Esophagus muscularis mucosa (tissue), 4 donors: ENCODE measurements at places on chromosomes 11 and 22. TPM values are rescaled to one million over a fixed set of nuclear protein-coding genes. Genes with fewer than 3 reads are reported as not detected.
A peak's percentile ranks its signal among the peaks of the same experiment; 100 is the strongest.

DDTL gene
- not detected for total RNA-seq

OR51E1 gene
- total RNA-seq, result 0.33 TPM

MEI1 gene
- 0.42 TPM for total RNA-seq

OSBP gene
- 40.0 TPM for total RNA-seq

TRIM51 gene
- total RNA-seq, result not detected

NPAS4 gene
- total RNA-seq, result 1.2 TPM

DNA sequence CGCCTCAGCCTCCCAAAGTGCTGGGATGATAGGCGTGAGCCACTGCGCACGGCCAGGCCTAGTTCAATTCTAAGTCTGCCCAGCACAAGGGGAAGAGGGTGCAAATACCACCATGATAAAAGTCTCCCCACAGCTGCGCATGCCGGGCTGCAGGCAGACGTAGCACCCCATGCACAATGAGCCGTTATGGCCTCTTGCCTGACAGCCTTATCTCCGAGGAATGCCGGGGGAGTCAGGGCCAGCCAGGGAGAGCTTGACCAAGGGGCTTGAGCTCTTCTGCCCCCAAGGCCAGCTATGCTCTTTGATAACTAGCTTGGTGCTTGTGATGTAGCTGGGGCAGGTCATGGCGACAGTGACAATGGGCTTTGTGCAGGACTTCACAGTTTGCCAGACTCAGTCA, 13.7 kb upstream of the SCUBE1 start:
- no peak overlapping the region for H3K27ac ChIP-seq
- no peak for DNase-seq
- no peaks in the 10 kb centered on the region for H3K27me3 ChIP-seq
- no peak overlapping the region for H3K4me3 ChIP-seq
- H3K36me3 ChIP-seq, result no peaks in the 10 kb centered on the region
- H3K4me1 ChIP-seq, result no peaks in the 10 kb centered on the region

GRCh38 chr11:68552542-68552941, 92.0 kb downstream of the PPP6R3 start:
- peaks cover 53% of the 10 kb centered on the region for H3K36me3 ChIP-seq
- DNase-seq, result no peak
- H3K27me3 ChIP-seq, result no peaks in the 10 kb centered on the region
- H3K4me3 ChIP-seq, result no peak overlapping the region
- peaks cover 33% of the 10 kb centered on the region for H3K4me1 ChIP-seq
- H3K27ac ChIP-seq, result no peak overlapping the region

DNA sequence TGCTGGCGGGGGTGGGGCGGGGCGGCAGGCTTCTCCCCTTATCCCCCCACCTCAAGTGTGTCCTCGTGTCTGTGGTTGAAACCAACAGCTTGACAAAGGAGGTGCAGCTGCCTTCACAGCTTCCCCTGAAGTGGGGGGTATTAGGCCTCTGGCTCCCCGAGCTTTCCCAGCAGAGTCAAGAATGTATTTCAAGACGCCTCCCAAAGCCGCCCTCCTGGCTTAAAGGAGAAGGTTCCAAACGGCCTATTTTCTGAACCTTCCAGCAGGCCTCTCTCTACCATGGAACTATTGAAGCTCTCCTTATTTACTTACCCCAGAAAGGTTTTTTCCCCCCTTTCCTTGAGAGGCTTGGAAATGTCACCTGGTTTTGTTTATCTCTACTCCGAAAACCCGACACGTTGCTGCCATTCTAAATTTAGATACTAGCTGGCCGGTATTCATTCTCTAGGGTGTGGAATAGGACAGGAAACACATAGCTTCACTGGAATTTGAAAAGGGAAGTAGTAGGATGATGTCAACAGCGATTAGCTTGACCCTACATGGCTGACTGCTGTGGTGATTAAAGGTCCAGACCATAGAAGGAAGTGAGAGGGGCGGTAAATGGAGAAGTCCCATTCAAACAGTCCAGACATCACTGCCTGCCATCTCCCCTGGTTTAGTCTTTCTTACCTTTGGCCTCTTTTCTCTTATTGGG, 671 bp upstream of the PICALM start:
- H3K4me3 ChIP-seq, result peak overlapping the region; percentile 88
- peaks cover 33% of the 10 kb centered on the region for H3K4me1 ChIP-seq
- peak overlapping the region; percentile 97 for H3K27ac ChIP-seq

DNA sequence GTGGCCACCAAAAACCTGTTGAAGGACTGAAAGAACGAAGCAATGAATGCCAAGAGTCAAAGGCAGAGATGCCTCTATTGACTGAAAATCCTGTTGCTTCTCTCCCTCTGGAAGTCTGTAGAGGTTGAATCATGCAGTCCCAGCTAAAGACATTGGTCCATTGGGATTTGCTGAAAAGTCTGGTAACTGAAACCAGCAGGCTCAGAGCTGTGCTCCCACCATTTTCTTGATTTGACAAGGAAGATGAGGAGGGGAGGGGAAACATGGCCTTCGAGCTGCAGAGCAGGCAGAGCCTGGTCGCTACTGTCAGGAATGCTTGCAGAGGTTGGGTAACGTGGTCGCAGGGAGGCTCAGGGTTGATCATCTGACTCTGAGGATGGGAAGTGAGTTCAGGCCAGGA, 72.8 kb upstream of the CSNK2A3 start:
- peaks cover 39% of the 10 kb centered on the region for H3K4me1 ChIP-seq
- H3K27ac ChIP-seq, result no peak overlapping the region
- no peak overlapping the region for H3K4me3 ChIP-seq

DNA sequence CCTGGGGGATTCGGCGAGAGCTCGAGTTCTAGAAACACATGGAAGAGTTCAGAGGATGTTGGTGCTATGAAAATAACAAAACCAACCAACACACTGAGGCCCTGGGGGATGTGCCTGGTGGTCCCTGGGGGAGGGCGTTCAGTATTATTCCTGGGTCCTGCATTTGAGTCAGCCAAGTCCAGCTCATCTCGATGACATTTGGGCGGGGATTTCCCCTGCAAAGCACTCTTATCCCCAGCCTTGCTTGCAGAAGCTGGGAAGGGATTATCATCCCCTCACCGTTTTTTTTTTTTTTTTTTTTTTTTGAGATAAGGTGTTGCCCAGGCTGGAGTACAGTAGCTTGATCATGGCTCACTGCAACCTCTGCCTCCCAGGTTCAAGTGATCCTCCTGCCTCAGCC, 2.1 kb upstream of the SMIM38 start:
- no peak overlapping the region for H3K27ac ChIP-seq
- no peaks in the 10 kb centered on the region for H3K36me3 ChIP-seq
- H3K27me3 ChIP-seq, result no peaks in the 10 kb centered on the region

DNA sequence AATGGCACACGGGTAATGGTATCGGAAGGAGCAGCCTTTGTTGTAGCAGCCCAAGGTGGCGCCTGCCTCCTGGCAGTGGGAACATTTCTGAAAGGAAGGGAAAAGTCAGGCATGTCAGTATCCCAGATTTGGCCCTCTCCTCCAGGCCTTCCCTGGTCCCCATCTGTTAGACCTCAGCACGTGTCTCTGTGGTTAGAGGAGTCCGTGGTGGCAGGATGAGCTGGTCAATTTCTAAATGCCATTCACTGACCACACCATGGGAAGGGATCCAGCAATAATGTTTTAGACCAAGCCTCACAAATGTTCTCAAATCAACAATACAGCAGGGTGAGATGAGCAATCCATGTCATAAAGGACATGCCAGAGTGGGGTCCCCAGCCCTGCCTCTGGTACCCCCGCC, 49.0 kb upstream of the CYP2D6 start:
- peaks cover 4% of the 10 kb centered on the region for H3K36me3 ChIP-seq
- H3K4me3 ChIP-seq, result no peak overlapping the region
- DNase-seq, result no peak
- H3K27ac ChIP-seq, result no peak overlapping the region

GRCh38 chr11:116678887-116679286, 93.9 kb downstream of the BUD13 start:
- H3K27me3 ChIP-seq, result no peaks in the 10 kb centered on the region
- DNase-seq, result no peak
- no peak overlapping the region for H3K4me3 ChIP-seq

- no peak overlapping the region for H3K4me3 ChIP-seq
- DNase-seq, result no peak
- H3K4me1 ChIP-seq, result no peaks in the 10 kb centered on the region
- peaks cover 39% of the 10 kb centered on the region for H3K36me3 ChIP-seq
- H3K27ac ChIP-seq, result no peak overlapping the region
Observed at GRCh38 chr22:42056757-42057511, 13.7 kb downstream of the NAGA start.

DNA sequence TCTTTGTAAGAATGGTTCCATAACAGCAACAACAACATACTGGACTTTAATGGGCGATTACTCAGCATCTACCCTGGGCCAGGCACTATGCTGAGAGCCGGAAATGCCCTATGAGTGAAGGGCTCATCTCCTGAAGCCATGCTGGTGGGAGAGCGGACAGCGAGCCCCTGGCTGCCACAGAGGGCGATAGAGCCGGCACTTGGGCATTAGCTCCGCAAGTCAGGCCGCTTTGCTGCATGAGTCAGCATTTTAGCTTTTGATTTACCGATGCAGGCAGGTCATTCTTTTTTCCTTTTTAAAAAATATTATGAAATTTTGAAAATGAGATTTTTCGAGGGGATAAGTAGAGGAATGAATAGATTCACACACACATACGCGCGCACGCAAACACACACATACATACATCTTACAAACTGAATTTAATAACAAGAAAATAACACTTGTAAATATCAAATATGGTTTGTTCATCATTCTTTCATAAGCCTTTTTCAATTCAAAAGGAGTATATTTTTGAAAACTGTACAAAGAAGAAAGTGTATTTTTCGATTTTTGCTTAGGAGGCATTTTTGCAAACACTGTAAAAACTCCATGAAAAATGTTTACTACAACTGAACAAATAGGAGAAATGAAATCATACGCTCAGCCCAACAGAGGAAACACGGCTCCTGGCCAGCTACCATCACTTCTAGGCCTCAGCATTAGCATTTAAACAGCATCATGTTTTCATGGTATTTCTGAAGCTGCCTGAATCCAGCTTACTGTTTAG, 667.3 kb downstream of the OPCML start:
- no peak overlapping the region for H3K4me3 ChIP-seq
- H3K4me1 ChIP-seq, result no peaks in the 10 kb centered on the region
- no peak for DNase-seq
- H3K27me3 ChIP-seq, result no peaks in the 10 kb centered on the region

DNA sequence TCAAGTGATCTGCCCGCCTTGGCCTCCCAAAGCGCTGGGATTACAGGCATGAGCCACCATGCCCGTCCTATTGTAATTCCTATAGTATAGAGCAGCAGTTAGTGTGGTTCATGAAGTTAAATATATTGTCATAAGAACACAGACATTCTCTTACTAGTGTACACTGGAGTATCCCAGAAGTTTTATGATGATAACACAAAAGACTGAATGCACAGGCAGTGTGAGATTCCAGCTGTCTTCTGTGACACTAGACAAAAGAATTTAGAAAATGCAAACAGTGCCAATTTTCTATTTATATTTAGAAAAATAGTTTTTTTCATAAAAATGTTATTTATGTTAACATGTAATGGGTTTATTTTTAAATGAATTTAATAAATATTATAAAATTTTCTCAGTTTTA, 39.4 kb upstream of the RBX1 start:
- H3K4me3 ChIP-seq, result no peak overlapping the region
- H3K4me1 ChIP-seq, result no peaks in the 10 kb centered on the region
- H3K27me3 ChIP-seq, result no peaks in the 10 kb centered on the region
- no peak overlapping the region for H3K27ac ChIP-seq
- no peak for DNase-seq
- peaks cover 9% of the 10 kb centered on the region for H3K36me3 ChIP-seq

DNA sequence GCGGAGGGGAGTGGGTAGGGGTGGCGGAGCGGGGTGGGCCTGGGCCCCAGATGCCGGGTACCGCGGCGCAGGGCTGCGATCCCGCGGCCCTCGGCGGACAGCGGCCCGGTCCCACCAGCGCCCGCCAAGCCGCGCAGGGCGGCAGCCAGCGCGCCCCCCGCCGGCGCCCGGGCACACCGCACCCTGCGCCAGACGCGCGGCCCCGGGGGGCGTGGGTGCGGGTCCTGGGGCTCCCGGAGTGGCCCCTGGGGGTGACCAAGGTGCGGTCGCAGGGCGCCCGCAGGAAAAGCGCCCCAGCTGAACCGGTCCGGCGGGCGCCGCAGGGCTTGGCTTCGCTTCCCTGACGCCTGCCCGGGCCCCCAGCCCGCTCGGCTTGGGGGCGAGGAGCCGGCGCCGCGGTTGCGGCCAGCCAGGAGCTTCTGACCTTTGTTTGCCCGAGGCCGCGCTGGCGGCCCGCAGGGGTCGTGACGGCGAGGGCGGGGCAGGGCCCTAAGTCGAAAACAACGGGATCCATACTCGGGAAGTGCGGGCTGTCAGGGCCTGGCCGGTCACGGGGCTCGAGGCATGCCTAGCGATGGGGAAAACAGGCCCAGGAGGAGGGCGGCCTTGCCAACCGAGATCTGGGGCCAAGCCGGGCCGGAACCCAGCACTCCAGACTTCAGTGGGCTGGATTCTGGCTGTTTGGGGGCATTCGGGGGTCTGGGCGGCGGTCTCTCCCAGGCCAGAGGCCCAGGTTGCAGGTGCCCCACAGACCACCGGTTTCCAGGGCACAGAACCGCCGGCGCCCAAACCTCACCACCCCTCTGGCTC, 581 bp upstream of the AP5B1 start:
- DNase-seq, result no peak
- H3K36me3 ChIP-seq, result peaks cover 32% of the 10 kb centered on the region
- H3K4me3 ChIP-seq, result peak overlapping the region; percentile 73

- H3K4me3 ChIP-seq, result no peak overlapping the region
- DNase-seq, result no peak
- H3K36me3 ChIP-seq, result no peaks in the 10 kb centered on the region
- H3K4me1 ChIP-seq, result no peaks in the 10 kb centered on the region
- no peaks in the 10 kb centered on the region for H3K27me3 ChIP-seq
Observed at GRCh38 chr11:127205688-127206217, 205.2 kb upstream of the KIRREL3 start.

DNA sequence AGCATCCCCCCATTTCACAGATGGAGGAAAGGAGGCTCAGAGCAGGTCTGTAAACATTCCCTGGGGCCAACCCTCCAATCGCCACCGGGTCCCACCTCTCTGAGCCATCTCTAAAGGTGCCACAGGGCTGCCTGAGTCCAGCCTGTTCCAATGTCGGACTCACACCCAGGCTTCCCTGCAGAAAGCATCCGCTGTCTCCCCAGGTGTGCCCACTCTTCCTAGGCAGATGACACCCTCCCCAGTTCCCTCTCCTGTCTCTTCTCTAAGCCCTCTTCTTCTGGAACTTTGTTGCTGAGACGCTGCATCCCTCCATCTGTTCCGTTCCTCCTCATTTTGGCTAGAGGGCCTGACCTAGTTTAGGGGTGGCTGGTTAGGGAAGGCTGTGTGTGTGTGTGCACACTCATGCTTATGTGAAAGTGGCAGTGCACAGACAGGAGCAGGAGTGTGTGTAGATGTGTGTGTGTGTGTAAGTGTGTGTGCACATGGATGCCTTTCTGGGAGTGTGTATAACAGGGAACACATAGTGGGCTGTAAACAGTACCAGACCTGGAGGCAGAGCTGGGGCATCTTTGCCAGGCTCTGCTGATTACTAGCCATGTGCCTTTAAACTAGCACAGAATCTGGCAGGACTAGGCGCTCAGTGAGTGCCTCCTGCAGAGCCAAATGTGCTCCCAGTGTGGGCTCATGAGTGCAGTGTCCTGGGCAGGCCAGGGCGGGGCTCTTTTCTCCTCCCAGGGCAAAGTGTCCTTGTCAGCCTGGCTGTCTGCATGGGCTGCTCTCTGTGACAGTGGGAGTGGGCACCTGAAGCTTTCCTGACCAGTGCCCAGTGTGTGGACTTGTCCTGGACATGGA, 77.3 kb upstream of the NECTIN1 start:
- H3K4me1 ChIP-seq, result no peaks in the 10 kb centered on the region
- no peak overlapping the region for H3K4me3 ChIP-seq
- DNase-seq, result no peak
- peaks cover 33% of the 10 kb centered on the region for H3K27me3 ChIP-seq
- H3K36me3 ChIP-seq, result no peaks in the 10 kb centered on the region

- no peaks in the 10 kb centered on the region for H3K36me3 ChIP-seq
- no peaks in the 10 kb centered on the region for H3K27me3 ChIP-seq
- H3K4me1 ChIP-seq, result peaks cover 11% of the 10 kb centered on the region
- H3K27ac ChIP-seq, result no peak overlapping the region
- no peak for DNase-seq
Observed at GRCh38 chr11:110373051-110373702, 56.6 kb upstream of the FDX1 start.
